ENCODE measurements at places on chromosomes 3 and 15. TPM values are rescaled to one million over a fixed set of nuclear protein-coding genes. Genes with fewer than 3 reads are reported as not detected.

Gene RARB
- total RNA-seq = 2.8 TPM

Gene DUOXA2
- not detected for total RNA-seq

Gene CATSPER2
- 0.40 TPM for total RNA-seq

Gene MYO5A
- total RNA-seq = 21.2 TPM

Gene RPL39L
- 20.7 TPM for total RNA-seq

Gene KIF7
- total RNA-seq = 1.1 TPM

Gene BCL6
- total RNA-seq = 1.5 TPM

All from lung microvascular endothelial cell (primary cell).